Inflammatory macrophage (primary cell): ENCODE measurements at places on chromosomes 1 and 21.

DNA sequence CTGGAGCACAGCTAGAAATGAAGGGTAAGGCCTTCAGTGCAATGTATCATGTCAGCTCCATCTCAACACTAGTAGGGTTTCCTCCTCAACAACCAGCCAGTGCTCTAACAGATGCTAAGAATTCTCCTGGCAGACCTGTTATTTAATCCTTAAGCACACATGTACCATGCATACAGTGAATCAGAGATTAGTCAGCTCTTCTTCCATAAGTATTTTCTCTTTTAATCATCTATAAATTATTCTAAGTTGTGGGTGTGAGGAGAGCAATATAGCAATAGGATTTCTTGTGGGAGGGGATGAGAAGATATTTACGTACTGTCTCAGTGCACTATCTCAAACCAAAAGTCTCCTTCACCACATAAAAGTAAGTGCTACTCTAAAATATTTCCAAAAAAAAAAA lies 95.3 kb downstream of the COP1 start:
- DNase-seq, result no peak

DNA sequence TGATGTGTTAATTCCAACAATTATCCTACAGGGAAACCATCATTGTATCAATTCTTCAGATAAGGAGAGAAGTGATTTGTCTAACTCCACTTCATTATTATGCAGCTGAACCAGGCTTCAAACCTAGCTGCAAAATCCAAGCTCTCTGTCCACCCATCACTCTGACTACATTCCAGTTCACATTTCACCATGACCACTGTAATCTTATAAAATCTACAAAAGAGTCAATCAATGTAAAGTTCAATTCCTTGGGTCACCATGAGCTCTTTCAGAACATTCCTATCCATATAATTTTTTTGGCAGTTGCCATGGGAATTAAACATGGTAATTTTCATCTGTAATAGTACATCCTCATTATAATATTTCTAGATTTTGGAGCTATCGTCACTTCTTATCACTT lies 100.9 kb downstream of the PLPPR5 start:
- DNase-seq, result no peak

DNA sequence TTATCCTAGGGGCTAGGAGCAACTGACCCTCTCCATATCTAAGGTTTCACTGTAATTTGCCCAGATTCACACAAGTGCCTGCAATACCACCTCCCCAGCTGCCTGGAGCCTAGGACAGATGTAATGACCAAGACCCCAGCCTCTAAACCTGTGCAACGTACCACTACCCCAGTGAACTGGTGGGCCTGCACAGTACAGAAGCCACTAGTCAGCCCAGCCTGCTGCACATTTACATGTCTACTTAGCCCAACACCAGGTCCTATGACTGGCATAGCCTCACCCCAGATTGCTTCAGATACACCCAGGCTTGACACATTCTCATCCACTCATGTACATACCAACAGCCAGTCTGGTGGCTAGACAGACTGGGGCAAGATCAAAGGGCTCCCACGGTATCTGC lies 1336.6 kb downstream of the BRINP3 start:
- no peak for DNase-seq

DNA sequence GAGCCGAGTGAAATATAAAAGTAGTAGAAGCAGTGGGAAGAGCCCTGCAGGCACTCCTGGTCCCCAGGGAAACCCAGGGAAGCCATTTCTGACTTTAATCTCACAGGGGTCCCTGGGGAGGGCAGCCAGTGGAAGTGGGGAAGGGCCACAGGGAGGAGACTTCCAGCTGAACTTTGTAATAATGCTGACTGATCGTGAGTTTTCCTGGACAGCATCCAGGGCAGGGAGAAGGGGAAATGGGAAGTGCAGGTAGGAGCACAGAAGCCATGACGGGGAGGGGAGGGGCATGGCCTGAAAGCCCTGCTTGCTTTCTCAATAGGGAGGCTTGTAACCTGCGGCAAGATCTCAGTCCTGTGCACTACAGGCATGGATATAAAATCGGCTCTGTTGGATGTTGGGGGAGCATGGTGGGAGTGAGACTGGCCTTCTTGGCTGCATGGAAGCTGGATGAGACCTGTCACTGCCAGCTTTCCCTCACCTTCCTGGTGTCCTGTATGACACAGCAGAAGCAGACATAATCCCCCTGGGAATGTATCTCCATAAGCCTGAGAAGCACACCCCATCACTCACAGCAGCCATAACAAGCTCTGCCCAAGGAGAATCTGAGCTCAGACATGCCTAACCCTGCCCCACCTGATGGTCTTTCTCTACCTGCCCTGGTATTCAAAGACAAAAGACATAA lies 15.1 kb upstream of the MX1 start:
- no peak for DNase-seq

DNA sequence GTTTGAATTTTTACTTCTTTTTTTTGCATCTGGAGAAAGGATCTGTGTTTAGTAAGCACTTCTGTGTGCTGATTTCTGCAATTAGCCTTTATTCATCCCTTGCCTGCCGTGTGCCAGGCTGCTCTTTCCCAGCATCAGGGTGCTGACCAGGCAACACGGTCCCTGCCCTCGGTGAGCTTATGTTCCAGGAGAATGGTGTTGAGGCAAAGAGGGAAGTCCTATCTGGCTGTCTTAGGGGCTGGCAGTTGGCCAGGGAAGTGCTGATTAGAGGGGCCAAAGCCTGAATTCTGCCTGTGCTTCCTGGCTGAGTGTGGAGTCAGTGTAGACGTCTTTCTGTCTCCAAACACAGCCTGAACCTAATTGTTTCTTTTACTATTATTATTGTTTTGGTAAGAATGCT lies 187.1 kb downstream of the CAMTA1 start:
- DNase-seq, result no peak

- no peak for DNase-seq
These were observed 58.4 kb downstream of the PLEKHA6 start for GRCh38 chr1:204301171-204301957.

DNA sequence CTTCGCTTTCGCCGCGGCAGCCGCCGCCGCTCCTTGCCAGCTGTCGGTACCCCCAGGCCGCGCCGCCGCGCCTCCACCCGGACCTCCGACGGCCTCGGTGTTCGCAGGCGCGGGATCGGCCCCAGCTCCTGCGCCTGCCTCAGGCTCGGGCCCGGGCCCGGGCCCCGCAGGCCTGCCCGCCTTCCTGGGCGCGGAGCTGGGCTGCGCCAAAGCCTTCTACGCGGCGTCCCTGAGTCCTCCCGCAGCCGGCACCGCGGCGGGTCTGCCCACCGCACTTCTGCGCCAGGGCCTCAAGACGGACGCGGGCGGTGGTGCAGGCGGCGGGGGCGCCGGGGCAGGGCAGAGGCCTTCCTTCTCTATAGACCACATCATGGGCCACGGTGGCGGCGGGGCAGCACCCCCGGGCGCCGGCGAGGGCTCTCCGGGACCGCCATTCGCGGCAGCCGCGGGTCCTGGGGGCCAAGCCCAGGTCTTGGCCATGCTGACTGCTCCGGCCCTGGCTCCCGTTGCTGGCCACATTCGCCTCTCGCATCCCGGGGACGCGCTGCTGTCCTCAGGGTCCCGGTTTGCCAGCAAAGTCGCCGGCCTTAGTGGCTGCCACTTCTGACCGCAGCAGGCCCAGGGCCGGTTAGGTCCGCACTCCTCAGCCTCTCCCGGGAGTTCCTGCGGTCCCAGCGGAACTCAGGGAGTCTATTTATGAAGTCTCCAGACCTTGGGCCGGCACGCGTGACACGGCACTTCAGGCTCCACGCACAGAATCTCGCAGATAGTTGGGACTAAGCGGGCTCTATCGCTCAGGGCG lies 1.4 kb downstream of the FOXD2 start:
- no peak for DNase-seq
